ENCODE measurements at places on chromosomes 6 and 20.

DNA sequence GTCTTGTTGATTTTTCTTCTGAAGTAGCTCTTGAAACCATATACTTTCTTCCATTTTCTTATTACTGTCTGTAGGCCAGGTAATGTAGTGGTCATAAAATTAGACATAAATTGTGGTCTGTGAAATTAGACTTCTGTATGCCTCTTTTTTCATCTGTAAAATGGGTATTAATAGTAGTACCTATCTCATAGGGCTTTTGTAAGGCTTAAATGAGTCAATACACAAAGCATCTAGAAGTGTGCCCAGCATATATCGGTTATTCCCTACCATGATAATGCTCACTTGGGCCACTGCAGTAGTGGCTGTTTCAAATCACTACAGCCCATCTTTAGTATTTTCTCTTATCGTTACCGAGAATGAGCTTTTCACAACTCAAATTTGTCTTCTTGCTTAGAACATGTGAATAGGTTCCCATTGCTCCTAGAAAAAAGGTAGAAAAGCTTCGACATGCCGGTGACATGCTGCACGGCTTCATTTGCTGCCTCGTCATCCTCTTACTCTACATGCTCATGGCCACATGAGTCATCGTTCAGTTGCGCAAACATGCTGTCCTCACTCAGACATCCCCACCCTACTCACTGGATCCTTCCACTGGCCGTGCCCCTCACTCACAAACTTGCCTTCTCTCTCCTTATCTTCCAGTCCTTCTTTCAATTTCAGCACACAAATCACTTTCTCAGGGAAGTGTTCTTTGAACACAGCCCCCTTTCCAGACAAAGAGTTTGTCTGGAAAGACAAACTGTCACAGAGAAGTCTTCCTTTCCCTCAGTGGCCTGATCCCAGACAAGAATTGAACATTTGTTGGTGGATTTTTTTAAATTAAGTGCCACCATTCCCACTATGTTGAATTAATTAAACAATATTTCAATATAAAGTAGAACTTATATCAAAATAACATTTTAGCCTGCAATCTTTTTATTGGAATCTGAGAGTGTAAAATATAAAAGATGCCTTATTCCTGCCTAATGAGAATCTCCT, 32.2 kb upstream of the ERVFRD-1 start:
- DNase-seq, result no peak

DNA sequence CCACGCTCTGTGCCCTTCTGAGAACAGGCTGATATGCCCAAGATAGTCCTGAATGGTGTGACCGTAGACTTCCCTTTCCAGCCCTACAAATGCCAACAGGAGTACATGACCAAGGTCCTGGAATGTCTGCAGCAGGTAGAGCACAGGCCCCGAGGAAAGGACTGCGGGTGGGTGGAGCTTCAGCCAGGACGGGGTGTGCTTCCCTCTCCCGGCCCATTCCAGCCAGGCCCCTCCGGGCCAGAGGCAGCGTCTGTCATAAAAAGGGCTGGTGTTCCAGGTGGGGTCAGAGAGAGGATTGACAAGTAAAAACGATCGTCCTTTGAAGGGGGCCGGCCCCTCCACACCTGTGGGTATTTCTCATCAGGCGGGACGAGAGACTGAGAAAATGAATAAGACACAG, 1.3 kb downstream of the RTEL1 start:
- no peak for DNase-seq

- DNase-seq, result no peak
Observed at GRCh38 chr6:27297857-27298730, 14.0 kb downstream of the POM121L2 start.

DNA sequence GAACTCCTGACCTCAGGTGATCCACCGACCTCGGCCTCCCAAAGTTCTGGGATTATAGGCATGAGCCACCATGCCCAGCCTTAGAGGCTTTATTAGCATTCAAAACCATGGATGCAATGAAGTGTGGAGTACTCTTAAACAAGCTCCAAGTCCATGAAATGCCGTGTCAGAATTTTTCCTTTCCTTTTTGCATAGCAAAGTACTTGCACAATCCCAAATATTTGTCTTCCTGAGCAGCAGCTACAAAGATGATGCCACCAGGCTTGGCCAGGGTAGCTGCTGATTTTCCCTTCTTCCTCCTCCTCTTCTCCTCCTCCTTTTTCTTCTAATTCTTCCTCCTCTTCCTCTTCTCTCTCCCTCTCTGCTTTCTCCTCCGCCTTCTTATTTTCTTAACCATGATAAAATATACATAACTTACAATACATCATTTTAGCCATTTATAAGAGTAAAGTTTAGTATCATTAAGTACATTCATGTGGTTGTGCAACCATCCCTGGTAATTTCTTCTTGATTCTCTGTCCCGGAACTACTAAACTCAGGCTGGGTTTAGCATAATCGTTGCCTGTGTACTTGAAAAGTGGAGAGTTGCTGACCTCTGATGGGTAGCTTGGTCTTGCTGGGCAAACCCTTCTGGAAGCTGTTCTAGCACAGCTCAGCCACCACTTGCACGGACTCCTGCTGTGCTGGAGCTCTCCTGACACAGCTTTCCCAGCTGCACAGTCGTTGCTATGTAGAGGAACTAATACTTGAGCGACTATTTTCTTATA, 20.3 kb downstream of the MUCL3 start:
- DNase-seq, result no peak

- DNase-seq, result no peak
Observed at GRCh38 chr20:59561228-59561605, 43.1 kb upstream of the PHACTR3 start.

GRCh38 chr20:47220161-47220582, 136.3 kb downstream of the ZMYND8 start:
- DNase-seq, result no peak

DNA sequence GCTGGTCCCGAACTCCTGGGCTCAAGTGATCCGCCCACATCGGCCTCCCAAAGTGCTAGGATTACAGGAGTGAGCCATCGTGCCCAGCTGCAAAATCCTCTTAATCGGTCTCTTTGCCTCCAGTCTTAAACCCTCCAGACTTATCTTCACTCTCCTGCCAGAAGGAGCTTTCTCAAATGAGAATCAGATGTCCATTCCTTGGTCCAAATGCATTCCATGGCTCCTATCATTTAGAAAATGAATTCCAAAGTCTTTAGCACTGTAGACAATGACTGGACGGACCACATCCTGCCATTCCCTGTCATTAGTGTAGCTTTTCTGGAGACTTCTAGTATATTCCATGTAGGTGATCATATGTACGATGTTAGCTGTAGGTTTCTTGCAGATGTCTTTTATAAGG, 141.9 kb downstream of the ID4 start:
- DNase-seq, result no peak

DNA sequence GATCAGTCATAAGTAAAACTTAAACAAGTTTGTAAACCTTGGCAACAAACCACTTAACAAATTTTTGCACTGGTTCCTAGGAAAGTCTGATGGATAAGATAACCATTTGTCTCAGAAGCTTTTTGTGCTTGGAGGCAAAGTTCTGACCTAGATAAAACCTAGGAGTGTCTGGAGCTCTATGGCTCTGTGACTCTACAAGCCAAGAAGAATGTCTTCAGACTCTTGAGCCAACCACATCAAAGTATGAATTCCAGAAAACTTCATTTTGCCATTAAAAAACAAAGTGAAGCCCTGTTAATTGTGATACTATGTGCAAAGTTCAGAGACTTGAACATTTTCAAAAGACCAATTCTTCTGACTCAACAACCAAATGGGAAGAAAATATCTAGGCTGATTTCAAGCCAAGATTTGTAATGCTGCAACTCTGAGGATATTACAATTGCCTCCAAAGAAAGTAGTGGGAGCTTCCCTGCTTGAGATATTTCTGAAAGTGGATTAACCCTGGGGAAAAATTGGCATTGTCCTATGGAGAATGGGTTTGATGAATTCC, 158.1 kb upstream of the FOXQ1 start:
- no peak for DNase-seq

DNA sequence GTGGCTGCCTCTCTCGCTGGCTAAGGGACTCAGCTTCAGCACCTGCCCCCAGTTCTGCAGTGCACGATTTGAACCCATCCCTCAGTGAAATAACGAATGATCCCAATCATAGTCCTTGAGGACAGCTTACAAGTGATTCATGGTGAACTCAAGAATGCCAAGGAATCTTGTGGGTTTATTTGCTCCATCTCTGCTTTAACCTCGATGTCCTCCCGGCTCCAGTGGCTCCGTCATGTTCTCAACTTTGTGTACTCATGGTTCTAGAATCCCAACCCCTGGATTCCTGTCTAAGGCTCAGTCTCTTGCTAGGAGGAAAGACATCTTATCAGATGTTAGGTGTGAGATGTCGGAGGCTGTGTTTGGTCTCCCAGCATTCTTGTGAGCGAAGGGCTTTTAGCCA, 29.0 kb upstream of the GTSF1L start:
- no peak for DNase-seq

DNA sequence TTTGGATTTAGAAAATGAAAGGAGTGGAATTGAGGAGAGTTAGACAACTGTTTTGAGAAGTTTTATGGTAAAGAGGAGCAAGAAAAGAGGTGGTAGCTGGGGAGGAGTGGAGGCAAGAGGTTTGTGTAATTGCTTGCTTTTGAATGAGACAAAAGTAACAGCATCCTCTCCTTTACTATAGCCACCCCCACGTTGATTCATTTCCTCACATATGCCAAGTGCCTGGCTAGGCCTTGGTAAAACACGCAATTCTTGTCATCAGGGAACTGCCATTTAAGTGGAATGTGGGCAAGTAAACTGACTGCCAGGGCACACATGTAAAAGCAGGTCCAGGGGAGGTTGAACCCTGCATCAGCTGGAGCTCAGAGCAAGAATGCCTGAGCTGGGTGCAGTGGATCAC, 4.1 kb downstream of the MTRES1 start:
- no peak for DNase-seq

DNA sequence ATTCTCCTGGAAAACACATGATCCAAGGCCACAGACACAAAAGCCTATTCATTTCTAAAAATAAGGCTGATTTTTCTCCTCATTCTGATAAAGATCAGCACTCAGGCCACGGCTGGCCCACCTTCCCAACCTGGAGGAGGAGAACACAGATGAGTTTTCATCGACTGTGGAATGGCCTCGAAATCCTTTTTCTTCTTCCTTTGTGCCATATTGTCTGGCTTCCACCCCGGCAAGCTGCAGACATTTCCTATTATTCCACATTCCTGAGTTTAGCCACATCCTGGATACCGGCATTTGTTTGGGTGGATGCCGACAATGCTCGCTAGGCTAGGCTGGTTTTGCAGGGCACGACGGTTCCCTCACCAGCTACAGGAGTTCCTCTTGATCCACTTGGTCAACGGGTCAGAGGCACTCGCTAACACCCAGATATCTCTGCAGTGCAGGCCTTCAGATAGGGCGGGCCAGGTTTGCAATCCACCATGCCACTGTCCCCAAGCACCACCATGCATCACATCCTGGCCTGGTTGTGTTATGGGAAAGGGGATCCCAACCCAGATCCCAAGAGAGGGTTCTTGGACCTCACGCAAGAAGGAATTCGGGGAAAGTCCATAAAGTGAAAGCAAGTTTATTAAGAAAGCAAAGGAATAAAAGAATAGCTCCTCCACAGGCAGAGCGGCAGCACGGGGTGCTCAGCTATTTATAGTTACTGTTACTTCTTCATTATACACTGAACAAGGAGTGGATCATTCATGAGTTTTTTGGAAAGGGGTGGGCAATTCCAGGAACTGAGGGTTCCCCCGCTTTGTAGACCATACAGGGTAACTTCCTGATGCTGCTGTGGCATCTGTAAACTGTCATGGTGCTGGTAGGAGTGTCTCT, 4.2 kb upstream of the CTSZ start:
- no peak for DNase-seq

GRCh38 chr20:19913927-19914614, 103.1 kb upstream of the NAA20 start:
- DNase-seq, result no peak

GRCh38 chr20:17641520-17641964, 40.5 kb downstream of the RRBP1 start:
- no peak for DNase-seq

DNA sequence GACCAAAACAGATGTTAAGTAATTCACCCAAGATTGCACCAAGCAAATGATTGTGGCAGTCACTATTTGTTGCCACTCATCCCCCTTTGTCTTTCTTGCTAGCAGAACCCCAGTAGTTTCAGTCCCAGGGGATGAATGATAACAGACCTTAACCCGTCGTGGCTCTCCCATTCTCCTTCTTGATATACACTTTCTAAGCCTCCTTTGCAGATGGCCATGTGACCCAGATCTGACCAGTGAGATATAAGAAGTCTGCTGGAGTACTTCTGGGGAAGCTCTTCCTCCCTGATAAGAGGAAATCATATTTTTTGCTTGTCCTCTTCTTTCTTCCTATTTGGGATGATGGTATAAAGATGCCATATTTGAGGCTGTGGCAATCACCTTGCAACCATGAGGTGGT, 9.6 kb upstream of the SH3BGRL2 start:
- DNase-seq, result no peak

DNA sequence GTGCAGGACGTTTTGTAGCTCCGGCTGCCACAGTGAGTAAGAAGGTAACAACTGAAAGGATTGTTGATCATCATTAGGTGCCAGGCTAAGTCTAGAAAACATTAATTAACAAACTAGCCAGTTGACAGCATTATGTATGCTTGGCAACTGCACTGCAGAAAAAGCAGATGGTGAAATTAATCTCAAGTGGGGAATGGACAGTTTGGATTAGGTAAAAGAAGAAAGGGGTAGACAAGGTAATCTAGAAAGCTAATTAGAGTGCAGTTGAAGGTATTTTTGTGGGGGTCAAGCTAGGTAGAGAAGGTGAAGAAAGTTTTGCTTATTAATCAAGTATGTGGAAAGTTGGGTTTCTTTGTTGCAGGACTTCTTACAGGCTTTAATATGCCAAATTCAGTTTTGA, 69.7 kb upstream of the HINT3 start:
- DNase-seq, result no peak

DNA sequence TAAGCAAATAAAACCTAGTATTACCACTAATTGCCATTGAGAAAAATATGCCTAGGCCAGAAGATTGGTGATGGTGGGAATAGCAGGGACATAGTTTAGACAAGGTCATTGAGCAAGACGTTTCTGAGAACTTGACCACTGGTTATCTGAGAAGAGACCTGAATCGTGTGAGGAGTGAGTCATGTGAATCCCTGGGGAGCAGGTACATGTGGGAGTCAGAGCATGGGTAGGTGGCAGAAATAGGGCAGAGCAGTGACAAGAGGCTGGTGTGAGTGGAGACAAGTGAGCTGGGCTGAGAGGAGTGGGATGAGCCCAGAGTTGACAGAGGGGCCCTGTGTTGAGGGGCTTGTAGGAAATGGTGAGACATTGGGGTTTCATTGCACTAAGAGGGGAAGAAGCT, 16.4 kb downstream of the MICA start:
- DNase-seq, result no peak

GRCh38 chr6:168988801-168989200, 264.8 kb downstream of the THBS2 start:
- DNase-seq, result no peak

DNA sequence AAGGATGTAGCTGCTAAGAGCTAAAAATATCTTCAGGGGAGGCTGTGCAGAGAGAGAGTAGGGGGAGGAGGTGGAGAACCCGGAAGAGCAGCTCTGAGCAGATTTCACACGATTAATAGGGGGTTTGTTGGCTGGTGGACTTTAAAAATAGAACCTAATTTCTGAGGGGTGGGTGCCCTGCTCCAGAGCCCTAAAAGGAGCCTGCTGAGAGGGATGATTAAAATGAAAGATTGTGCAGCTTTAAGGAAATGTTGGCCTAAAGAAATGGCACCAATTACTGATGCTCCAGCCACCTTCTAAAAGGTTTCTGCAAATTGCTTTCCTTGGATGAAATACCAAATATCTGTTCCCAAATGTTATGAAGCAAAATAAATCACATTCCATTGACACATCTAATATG, 202.8 kb upstream of the BTBD3 start:
- DNase-seq, result no peak
